Activated CD4-positive, alpha-beta T cell treated with anti-CD3 and anti-CD28 coated beads, Interleukin-2, amount 50 U/mL, for 24 hours (primary cell): ENCODE measurements at places on chromosomes 7 and 10.

DNA sequence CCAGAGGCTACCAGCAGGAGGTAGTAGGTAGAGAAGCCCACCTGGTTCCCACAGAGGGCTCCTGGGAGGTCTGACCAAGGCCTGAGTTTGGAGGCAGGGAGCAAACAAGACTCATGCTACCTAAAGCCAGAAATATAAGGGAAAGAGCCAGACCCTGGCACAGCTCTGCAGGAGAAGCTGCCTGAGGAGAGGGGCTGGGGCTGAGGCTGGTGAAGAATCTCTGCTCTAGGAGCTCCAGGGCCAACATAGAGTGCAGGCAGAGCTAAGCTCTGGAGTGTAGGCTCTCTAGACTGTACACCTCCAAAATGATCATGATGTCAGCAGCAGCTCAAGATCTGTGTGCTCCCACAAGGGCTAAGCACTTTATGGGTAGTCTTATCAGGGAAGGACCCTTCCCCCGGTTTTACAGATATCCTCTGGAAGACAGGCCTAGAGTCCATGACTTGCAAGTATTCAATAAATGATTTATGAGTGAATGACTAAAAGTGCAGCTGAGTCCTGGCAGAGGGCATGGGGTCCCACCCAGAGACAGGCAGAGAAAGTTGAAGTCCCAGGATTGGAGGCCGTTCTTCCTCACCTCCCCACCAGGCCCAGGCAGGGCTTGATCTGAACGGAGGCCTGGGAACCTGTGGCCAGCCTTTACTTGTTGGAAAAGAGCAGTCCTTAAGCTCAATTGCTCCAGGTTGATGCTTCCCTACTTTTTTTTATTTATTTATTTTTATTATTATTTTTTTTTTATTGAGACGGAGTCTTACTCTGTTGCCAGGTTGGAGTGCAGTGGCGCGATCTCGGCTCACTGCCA is 71.5 kb upstream of the LRRC4 start:
- DNase-seq: no peak

GRCh38 chr10:56449770-56450169 is 88.7 kb upstream of the ZWINT start:
- no peak for DNase-seq

- no peak for DNase-seq
Observed at GRCh38 chr7:128697302-128697905, 25.3 kb downstream of the GARIN1A start.

GRCh38 chr10:78812571-78813318 is 256.0 kb upstream of the ZMIZ1 start:
- no peak for DNase-seq

- DNase-seq: no peak
Observed at GRCh38 chr7:101589976-101590662, 39.0 kb downstream of the MYL10 start.

DNA sequence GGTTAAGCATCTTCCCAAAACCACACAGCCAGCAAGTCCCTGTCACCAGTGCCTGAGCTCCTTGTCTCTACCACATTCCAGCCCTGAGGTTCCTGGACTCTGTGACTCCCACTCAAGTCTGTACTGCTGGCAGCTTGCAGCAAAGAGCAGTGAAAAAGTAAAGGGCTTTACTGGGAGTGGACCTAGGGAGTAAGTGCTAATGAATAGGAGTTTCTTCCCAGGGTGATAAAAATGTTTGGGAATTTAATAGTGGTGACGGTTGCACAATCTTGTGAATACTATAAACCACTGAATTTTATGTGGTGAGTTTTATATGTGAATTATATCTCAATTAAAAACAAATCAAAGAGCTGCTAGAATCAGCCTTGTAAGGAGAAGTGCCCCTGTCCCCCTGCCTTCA is 22.6 kb downstream of the HSPA12A start:
- no peak for DNase-seq

GRCh38 chr7:156668130-156668741 is 27.7 kb downstream of the RNF32 start:
- DNase-seq: no peak

DNA sequence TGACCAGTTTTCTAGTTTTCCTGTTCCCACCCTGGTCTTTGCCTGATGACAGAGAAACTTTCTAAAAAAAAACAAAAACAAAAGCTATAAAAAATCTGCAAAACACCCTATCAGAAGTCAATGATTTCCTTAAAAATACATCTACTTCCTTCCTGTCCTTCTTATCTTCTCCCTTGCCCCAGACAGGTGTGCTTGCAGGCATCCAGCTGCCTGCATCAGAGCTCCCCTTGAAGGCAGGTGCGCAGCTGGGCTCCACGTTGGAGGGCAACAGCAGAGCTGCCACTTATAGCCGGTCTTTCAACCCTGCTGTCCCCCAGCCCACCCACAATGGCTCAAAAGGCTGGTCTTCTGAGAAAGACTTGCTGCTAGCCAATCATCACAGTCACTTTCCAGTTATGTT is 29.8 kb downstream of the UBE2D4 start:
- no peak for DNase-seq

DNA sequence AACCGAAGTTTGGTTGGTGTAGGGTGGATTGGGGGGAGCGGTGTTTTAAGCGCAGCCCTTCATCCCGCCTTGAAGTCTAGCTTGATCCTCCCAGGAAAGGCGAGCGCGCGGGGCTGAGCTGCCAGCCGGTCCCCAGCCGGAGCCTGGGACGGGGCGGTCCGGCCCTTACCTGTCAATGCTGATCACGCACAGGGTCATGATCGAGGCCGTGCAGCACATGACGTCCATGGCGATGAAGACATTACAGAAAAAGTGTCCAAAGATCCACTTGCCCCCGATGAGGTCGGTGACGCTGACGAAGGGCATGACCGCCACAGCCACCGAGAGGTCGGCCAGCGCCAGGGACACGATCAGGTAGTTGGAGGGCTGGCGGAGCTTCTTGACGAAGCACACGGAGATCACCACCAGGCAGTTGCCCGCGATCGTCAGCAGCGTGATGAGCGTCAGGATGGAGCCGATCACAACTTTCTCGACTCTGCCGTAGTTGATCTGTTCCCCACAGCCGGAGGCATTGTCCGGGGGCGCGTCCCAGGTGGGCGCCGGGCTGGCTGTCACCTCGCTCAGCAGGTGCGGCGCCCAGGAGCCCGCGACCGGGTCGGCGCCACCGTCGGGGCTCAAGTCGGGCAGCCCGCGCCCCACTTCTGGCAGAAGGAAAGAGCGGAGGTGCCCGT is 740 bp downstream of the HTR7 start:
- DNase-seq: no peak

DNA sequence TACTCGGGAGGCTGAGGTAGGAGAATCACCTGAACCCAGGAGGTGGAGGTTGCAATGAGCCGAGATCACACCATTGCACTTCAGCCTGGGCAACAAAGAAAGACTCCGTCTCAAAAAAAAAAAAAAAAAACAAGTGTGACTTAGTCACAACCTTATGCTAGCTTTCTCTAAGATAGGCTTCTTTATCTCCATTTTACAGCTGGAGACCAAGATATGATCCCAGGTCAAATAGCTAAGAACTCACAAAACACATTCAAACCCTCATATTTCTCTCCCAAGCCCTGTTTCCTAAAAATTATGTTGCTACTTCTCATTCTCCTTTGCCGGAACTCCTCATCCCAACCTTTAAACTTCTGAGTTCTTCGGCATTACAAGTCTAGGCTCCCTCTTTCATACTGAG is 13.0 kb upstream of the DHTKD1 start:
- no peak for DNase-seq

GRCh38 chr10:59362144-59362958 is at the start of gene FAM13C:
Gene FAM13C (minus strand): TSS chr10:59362549. CDS start chr10:59362460, 89 bp downstream.
- no peak for DNase-seq

GRCh38 chr7:138036135-138036534 is 34.2 kb upstream of the CREB3L2 start:
- DNase-seq: no peak

DNA sequence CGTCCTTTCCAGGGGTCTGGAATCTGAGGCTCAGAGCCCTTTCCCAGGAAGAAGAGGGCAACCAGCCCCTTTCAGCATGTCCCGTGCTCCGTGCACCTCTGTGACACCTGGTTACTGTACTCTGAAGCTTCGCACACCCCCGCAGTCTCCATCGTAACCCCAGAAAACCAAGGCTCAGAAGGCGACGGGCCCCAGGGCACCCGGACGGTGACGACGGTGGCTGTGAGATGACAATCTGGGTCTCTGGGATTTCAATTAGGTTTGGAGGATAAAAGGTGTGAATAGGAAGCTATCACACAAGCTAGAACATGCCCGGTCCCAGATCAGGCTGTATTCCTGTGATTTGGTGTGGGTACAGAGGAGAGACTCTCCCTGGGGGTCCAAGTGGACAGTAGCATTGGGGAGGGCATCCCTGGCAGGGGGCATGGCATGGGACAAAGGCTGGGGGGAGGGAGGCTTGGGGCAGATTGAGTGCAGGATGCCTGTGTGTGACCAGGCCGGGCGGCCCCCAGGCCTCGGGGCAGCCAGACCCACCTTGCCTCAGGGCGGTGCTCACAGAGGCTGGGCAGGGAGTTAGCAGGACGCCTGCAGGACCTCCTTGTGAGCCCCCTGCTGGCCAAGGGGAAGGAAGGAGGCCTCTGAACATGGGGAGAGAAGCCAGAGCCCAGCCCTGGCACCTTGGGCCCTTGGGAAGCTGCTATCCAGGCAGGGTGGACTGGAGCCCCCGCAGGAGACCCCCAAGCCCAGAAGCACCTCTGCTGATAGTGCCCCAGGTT is 23.4 kb upstream of the PSMG3 start:
- no peak for DNase-seq

DNA sequence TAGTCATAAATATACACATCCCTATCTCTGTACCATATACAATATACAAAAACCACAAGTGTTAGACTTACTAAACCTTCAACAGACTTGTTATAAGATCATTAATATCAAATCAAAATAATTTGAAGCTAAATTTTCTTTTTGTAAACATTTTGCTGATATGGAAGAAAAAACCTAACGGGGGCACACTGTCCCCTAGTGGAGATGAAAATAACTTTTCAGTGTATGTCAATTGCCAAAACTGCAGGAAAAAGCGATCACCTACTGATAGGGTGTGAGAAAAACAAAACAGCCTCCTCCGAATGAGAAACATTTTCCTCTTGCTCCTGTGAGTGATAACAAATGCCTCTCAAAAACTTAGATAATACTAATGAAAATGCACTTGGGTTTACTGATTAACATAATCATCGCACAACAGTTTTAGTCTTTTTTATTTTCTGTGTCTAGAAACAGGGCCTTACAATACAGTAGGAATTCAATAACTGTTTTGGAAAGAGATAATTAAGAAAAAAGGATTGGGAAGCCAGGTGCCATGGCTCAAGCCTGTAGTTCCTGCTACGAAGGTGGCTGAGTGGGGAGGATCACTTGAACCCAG is 322.7 kb downstream of the CRPPA start:
- DNase-seq: no peak

GRCh38 chr10:5583525-5584175 is 58.9 kb downstream of the CALML3 start:
- DNase-seq: no peak

GRCh38 chr7:128877756-128878120 is 15.1 kb downstream of the ATP6V1F start:
- no peak for DNase-seq

DNA sequence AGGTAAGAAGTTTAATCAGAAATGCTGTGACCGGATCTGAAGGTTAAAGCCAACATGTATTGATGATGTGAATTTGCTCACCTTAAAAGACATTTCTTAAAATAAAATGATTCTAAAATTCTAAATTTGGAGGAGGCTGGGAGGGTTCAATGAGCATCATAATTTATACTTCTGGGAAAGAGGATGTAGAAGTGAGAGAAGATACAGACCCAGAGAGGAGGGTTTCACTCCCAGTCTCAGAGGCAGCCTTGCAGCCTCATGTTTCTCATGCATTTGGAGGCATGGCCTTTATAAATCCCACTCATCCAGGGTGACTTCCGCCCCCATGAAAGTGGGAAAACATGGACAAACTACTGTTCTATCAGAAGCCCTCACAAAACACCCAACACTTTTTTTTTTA is 305.6 kb upstream of the PITRM1 start:
- no peak for DNase-seq

DNA sequence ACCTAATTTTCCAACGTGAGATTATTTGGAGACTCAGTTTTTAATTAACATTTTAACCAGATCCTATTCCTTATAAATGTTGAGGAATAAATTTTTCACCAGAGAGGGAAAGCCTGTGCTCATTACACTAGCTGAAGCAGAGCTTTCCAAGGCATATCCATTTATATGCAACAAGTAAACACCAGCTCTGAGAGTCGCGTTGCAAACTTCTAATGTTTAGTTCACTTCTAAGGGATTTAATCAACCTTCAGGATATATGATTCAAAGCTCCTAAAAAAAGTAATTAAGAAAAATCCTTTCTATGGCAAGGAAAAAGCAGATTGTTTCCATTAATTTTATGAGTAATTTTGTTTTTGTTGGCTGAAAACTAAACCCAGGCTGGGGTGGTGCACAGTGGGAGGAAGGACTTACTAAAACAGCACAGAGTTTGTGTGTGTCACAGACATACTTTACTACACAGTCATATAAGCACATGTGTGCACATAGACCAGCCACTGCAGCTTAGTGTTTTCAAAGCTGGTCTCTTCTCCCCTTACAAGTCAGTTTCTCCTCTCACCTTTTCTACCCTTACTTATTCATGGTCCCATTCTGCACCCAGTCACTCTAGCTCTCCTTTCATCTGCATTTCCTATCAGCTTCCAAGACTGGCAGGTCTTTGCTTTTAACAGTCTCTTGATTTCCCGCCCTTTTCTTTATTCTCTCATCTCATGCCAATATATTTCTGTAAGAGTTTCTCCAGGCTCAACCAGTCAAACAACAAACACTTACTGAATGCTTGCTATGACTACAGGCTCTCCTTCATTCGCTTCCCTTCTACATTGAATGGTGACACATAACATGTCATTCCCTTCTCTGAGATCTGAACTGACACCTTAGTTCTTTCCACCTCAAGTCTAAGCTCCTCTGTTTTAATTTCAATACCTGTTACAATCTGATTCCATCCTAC is 81.1 kb upstream of the FZD1 start:
- DNase-seq: no peak

DNA sequence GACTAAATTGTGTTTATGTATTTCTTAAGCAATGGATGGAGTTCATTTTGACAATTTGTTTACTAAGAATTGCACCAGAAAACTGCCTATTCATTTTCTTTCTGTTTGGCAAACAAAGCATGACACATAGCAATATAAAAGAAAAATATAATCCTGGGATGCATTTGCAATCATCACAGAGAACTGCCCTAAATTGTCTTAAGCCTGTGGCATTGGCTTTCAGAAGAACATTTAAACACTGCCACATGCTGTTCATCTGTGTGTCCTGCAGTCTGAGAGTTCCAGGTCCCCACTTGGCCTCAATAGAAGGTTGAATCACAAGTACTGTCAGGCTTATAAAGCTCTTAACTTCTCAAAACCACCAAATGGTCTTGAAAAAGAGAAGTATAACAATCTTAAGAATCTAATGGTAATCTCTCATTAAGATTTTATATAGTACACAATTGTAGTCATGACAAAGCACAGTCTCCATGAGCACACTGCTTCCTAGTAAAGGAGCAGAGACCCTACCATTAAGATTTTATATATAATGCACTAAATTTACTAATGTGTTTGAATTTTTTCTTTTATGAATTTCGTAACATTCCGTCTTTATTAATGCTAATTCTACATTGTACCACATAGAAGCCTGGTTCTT is 29.9 kb downstream of the RNLS start:
- DNase-seq: peak; percentile 17

GRCh38 chr7:46515844-46516590 is 594.9 kb upstream of the IGFBP3 start:
- DNase-seq: no peak

GRCh38 chr10:77034240-77034639 is 603.4 kb downstream of the KCNMA1 start:
- DNase-seq: no peak
